ENCODE measurements at places on chromosomes 2 and 18.

DNA sequence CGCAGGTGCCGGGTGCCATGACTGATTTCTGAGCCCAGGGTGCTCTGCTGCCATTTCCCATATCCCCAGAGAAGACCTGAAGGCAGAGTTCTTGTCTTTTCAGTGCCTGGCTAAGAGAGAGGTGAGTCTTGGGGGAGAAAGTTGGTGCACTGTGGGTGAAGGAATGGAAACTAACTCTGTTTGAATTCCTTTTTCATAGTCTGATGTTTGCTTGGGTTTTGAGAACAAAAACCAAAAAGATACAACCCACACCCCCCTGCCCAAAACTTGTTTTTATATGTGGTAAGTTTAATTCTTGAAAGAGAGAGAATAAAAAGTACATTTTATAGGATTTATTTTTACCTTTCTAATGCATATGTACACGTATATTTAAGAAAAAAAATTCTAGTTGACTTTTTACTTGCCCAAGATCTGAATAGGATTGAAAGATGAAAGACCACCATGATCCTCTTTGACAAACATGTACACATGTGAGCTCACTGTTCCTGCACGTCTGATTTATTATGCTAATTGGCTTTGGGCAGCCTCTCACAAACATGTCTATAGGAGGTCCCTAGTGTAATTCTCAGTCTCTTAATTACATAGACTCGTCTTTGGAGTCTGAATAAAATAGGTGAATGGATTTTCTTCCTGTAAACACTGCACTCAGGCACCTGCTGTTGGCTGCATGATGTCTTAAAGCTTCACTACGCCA lies 46.3 kb downstream of the ARL4C start:
- DNase-seq = no peak

- DNase-seq = no peak
Observed at GRCh38 chr2:61720911-61721310, 132.9 kb downstream of the FAM161A start.

DNA sequence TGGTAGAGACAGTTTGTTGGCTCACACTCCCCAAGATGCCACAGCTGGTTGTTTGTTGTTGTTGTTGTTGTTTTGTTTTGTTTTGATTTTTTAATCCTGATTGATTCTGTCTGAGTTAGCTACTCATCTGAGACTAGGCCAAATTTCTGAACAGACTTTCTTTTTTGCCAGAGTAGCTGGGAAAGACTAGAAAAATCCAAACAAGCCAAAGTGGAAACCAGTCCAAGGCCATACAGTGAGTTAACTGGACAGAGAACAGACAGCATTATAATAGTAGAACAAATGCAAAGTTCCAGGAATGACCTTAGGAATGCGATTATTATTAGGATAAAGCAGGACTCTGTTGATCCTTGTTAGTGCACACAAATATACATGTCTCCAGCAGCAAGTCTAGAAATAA lies 43.8 kb upstream of the CYP26B1 start:
- no peak for DNase-seq

GRCh38 chr2:68900496-68901198 lies 29.4 kb upstream of the BMP10 start:
- DNase-seq = no peak

- no peak for DNase-seq
Observed at GRCh38 chr2:39164089-39164488, 43.2 kb upstream of the SOS1 start.

GRCh38 chr2:9377461-9378097 lies 45.7 kb downstream of the ITGB1BP1 start:
- DNase-seq = no peak

GRCh38 chr18:39604836-39605235 lies 2039.2 kb upstream of the CELF4 start:
- DNase-seq = no peak

DNA sequence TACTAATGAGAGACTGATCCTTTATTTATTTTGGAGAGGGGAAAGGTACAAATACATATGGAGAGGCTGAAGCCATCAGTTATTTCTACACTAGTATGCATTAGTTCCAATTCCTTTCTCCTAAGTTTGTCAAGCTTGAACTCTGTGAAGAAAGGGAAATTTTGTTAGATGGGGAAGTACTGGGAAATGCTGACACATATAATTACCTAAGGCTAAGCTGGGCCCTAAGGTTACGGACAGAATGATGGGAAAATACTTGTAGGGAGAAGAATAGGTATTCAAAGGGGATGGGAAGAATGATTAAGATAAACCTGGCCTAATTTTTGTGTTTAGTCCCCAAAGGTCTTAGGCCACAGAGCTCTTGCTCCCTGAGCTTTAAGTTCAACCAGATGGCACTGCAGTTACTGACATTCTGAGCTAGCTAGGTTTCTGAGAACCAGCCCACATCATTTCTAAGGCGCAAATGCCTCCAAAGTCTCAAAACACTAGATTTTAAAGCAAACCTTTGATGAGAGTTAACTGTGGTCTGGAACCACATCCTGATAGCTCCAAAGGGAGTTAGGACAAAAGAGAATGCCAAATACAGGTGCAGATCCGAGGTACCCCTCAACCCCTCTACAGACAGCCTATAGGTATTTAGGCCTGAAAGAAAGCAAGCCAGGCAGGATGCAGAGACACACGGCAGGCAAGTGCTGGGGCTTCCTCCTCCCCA lies 2.7 kb downstream of the TMEM163 start:
- no peak for DNase-seq

GRCh38 chr2:218003981-218004419 lies 1.2 kb upstream of the TNS1 start:
- DNase-seq = no peak

- no peak for DNase-seq
Observed at GRCh38 chr2:221517146-221517695, 54.9 kb downstream of the EPHA4 start.

All from hippocampal formation (tissue), 2 donors.